ENCODE measurements at places on chromosomes 6 and 20.

- DNase-seq, result peak; percentile 41
Measured at GRCh38 chr6:73969971-73970970, 274.3 kb downstream of the CD109 start.

- no peak for DNase-seq
Measured at GRCh38 chr20:50991076-50991475, 31.8 kb downstream of the KCNG1 start.

- DNase-seq, result no peak
Measured at GRCh38 chr6:13495112-13495776, 7.8 kb upstream of the GFOD1 start.

GRCh38 chr6:42030585-42031506 is 19.5 kb upstream of the TAF8 start:
- DNase-seq, result no peak

GRCh38 chr6:108546079-108547049 is 14.4 kb upstream of the FOXO3 start:
- DNase-seq, result no peak

DNA sequence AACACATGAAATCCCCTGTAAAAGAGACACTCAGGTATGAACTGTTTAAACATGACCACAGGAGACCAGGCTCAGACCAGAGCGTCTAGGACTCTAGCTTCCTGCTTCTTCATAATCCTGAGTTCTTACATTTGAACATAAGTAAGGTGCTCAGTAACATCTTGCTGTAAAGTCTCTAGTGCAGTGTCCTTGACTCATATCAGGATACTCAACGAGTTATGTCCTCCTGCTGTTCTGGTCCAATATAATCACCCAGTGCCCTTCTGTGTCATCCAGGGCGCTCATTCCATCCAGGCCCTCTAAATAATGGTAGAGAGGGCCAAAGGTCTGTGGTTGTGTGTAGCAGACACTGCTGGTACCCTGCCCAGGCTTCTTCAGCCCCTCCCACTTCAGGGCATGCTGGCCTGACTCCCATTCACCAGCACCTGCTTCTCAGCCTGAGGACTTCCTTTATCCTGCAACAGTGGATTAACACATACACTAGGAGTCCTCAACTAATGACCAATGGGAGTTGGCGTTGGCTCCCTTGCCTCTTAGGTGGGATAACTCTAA is 66.8 kb upstream of the MOCS1 start:
- DNase-seq, result no peak

DNA sequence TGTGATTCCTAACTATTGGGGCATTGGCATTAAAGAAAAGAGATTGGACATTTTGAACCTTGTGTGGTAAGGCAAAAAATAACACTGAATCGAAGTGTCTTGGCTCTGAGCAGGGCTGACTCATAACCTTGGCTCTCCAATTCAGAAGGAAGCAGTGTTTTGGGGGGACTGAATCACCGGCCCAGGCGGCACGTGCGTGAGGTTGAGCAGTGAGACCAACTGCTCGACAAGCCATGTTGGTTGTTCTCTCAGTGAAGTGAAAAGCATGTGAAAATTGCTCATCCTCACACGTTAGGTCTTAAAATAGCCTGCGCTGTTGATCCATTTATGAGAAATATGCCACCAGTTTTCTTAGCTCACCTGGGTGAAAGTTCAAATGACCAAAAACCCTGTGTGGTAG is 137.8 kb upstream of the SPACA1 start:
- no peak for DNase-seq

DNA sequence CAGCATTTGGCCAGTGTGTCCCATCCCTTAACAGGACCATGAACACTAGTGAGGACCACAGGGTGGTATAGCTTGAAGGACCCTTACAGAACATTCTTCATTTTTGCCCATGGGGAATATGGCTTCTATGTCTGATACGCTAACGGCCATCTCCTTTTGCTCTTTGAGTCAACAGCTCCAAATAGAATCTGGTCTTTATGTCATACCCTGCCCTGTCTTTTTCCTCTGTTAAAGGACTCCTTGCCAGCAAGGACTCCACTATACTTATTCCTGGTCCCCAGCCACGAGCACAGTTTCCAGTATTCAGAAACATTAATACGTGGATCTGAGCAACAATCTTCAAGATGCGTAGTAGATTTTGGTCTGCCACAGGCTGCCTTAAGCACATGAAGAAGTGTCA is 22.5 kb downstream of the SERPINB1 start:
- DNase-seq, result no peak

DNA sequence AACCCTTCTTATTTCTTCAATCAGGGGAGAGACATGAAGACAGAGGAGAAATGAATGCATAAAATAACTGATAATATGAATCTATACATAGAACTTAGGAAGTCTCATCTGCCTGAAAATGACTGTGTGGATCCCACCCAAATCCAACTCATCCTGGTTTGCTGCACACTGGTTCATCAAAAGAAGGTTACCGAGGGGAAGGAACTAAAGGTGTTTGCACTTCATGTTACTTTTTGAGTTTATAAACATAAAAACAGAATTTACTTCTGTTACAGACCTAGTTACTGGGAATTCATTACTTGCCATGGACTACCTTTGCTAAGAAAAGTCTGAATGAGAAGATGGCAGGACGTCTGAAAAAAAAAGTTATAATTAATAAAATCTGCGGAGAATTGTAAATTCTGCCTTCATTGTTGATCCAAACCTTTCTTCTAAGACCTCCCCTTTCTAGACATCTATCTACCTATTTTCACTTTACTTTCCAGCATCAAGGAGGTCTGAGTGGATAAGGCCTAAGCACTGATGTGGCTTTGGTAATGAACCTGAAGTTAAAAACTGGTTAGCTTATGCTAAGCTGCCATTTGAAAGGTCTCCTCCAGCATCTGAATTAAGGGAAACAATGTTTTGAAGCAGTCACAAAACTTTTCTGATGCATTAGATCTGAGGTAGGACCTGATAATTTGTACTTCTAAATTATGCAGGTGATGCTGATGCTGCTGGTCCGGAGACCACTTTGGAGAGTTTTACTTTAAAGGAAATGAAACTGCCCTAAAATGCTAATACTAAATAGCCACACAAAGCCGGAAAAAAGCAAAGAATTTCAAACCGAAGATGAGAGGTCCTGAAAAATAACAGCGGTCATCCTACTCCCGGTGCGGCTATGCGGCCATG is 84.0 kb downstream of the HFE start:
- DNase-seq, result no peak

- DNase-seq, result no peak
Measured at GRCh38 chr6:144714021-144714712, 429.0 kb downstream of the UTRN start.

GRCh38 chr6:51613558-51613957 is 473.9 kb downstream of the PKHD1 start:
- DNase-seq, result no peak

DNA sequence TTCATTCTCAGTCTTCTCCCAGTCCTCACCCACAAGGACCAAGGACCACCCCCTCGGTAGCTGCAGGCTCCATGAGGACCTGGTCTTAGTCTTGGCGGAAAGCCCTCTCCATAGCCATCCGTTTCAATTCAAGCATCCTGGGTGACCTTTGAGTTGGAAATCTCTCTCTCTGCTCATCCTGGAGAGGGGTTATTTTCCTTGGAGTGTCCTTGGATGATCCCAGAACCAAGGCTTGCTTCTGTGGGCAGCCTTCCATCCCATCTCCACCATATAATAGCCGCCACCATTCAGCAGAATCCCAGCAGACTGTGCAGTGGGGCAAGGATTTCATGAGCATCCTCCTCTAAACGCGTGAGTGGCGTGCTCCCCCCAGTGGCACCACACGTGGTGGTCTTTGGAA is at the start of gene BPIFA2:
Gene BPIFA2 (plus strand): TSS at position 301 of the 400 bp plus-strand sequence. CDS start 987 bp downstream, outside the sequence.
- DNase-seq, result no peak

DNA sequence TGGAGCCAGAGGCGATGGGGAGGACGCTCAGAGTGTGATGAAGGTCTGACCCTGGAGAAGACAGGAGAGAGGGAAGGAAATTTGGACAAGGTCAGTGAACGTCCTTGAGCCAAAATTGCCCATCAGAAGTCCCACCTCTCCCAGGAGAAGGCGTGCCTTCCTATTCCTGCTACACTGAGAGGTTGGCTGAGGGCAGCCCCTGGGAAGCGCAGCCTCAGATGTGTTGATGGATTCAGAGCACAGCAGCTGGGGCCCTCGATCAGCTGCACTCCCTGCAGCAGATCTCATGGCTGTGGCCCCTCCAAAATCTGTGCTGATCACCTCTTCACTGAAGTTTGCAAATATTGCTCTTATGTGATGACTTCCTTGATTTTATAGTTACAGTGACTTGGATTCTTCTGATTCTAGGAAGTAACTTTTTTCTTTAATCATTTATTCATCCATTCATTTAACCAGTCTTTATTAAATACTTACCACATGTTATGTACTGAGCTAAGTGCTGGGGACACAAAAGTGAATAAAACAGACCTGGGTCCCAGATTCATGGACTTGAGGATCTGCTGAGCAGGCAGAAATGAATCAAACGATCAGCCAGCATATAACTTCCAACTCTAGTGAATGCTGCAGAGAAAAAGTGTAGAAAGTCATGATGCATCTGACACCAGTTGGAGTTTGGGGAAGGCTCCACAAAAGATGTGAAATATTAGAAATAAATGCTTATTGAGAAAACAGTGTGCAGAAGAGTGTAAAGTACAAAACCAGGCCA is 69.6 kb upstream of the ARMC2 start:
- DNase-seq, result no peak

DNA sequence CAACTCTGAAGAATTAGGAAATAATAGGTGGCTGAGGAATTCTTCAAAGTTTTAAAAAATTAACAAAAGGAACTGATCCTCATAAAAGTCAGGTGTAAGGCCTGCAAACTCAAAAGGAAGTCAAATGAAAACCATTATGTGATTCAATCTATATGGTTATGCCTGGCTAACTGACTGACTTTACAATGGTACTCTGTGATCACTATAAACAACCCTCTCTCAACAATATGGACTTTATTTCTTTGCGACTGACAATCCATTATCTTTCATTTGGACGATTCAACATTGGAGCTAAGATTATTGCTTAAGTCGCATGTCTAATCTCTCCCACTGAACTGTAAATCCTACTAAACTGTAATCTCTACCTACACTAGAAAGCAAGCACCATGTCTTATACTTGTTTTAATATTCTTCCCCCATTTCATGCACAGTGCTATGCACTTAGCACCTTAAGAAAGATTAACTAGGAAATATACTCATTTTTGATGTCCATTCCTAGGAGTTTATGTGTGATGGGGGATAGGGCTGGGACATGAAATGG is 1.4 kb downstream of the STK38 start:
- DNase-seq, result no peak

DNA sequence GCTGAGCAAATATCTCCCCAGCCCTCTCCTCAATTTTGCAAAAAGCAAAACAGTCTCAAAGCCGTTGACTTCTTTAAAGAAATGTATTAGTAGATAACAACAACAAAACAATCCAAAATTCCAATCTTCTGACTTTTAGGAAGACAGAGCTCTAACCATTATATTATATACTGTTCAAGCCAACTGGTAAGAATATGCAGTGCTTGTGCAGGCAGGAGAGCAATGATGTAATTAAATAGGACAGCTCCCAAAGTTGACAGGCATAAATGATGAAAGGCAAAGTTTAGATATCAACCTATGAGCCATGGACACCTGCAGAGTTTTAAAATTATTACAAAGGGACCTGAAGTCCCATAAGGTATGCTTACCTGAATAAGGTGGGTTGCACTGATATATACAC is 16.6 kb upstream of the CEP85L start:
- DNase-seq, result no peak

DNA sequence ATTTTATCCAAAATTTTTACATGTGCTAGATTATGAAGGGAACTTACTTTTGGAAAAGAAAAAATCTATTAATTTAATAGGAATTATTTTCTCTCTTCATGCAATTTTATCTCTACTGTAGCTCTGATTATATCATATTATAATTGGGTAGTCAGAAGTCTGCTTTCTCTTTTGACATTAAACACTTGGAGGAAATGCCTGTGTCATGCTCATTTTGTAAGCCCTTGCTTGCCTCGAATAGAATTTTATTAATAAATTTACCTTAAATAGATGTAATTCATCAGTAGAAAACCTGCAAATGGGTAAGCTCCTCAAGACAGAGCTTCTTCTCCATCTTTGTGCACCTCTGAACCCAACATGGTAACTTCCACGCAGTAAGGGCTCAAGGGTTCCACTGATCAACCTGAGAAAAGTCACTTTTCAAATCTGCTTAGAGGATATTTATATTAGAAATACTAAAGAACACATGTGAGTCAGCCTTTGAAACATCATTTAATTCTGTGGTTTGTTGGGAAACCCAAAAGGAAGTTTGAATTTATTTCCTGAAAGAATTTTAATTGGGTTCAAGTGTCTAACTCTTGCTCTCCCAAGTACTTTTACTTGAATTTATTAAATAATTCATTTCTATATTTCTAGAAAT is 266.0 kb downstream of the ALDH8A1 start:
- no peak for DNase-seq

DNA sequence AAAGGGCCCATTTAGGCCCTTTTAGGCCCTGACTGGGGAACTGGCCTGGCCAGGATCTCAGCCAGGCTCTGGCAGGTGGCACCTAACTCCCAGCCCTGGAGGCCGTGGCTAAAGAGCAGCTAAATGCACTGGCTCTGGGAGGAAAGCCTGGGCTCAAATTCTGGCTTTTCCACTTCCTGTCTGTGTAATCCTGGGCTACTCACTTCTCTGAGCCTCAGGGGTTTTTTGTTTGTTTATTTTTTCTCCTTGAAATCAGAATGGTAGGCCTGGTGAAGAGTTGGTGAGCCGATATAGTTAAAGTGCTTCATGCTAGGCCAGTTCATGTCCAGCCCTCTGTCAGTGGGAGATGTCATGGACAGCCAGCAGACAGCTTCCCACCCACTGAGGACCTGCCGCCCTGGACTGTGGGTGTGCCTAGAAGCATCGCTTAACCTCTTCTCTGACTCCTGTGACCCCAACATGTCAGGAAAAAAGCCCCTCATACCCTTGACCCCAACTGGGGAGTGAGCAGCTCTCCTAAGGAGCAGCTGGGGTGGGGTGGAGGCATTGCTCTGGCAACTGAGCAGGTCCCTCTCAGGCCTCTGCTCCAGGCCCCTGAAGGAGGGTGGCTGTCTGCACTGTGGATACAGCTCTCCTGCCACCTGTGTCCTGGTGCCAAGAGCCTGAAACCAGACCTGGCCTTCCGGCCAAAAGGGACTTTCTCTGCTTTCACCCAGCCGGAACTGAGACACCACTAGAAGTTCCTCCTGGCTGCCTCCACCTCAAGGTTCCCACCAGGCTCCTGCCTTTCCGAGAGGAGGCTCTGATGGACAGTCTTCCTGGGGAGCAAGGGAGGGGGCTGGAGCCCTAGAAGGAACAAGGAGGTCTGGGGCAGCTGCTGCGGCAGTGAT is 57.2 kb upstream of the MYL9 start:
- DNase-seq, result no peak

- DNase-seq, result no peak
Measured at GRCh38 chr20:52889225-52889624, 82.9 kb upstream of the TSHZ2 start.

- DNase-seq, result no peak
Measured at GRCh38 chr6:45795678-45796077, 220.0 kb downstream of the CLIC5 start.

Data from activated CD4-positive, alpha-beta T cell treated with anti-CD3 and anti-CD28 coated beads, Interleukin-2, Interleukin-4, amounts not matched to agents 100 ng/mL and 50 ng/mL, durations not matched to agents 16 hours and 8 hours (primary cell).